Hippocampal formation (tissue), 2 donors: ENCODE measurements at places on chromosomes 6 and 20.

GRCh38 chr6:15912505-15913400 lies 216.1 kb upstream of the MYLIP start:
- DNase-seq, result no peak

- DNase-seq, result no peak
Measured at GRCh38 chr20:9038791-9039535, 29.9 kb upstream of the PLCB4 start.

DNA sequence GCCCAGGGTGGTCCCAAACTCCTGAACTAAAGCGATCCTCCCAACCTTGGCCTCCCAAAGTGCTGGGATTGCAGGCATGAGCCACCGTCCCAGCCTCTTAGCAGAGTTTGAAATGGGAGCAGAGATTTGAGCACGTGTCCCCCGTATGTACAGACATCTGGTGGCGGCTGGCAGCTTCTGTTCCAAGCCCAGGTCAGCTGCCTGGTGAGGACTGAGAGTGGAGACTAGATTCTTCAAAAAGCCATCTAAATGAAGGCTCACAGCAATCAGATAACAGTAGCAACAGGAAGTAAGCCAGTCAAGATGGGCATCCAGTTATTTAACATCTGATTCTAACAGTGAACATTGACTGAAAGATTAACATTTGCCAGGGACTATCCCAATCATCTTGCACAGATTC lies 128.1 kb upstream of the AKAP12 start:
- no peak for DNase-seq

GRCh38 chr6:11144393-11144851 lies 32.9 kb upstream of the ERVFRD-1 start:
- peak; percentile 72 for DNase-seq

- DNase-seq, result no peak
Measured at GRCh38 chr6:1464781-1465370, 75.5 kb downstream of the FOXF2 start.

DNA sequence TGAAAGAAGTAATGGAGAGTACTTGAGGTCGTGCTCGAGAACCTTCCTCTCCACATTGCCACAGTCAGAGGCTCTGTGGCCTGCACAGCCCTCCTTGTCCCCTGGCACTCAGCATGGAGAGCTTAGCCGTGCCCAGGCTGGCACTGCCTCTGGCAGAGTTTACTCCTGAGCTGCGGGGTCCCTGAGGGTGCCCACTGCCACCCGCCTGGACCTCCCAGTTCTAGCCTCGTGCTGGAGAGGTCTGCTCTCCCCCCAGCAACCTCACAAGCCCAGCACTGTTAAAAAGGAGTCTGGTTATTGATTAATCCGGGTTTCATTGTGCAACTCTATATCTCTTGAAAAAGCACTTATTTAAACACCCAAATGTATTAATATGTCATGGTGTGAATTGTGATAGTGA lies 226.8 kb downstream of the TMEM242 start:
- no peak for DNase-seq

DNA sequence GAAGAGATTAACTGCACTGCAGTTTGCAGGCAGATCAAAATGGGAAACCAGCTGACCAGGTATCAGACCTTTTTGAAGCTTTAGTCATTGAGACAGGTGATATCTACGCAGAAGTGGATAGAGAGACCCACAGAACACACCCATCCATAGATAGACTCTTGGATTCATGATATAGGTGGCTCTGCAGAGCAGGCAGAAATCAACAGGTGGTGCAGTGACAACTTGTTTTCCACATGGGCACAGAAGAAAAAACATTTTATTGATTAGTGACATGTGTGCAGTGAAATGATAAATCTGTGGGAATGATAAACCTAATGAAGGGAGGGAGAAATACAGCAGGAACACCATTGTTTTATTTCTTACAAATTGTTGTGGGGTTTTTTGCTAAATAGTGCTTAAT lies 45.2 kb downstream of the NUDT3 start:
- no peak for DNase-seq

DNA sequence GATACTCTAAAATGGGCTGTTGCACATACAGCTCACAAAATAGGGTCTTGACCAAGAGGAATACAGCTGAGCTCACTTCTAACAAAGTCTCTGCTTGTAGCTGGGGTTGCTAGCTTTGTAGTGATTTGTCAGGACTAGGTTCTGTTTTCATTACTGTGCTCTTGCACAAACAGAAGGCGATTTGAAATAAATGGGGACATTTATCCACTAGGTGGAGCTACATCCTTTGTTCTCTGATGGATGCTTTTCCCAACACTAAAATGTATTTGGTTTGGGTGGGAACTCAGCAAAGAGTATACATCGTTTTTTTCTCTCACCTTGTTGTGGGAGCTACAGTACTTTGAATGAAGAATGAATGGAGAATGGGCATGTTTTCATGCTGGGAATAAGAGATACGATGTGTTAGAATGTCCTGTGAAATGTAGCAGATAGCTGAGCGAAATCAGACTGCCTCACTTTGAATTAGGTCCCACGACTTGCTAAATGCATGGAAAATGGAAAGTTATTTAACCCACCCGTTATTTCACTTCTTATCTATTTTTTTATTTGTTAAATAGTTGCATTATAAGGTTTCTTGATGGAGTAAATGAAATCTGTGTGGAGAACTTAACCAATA lies 494.7 kb upstream of the MAP3K7 start:
- DNase-seq, result no peak

DNA sequence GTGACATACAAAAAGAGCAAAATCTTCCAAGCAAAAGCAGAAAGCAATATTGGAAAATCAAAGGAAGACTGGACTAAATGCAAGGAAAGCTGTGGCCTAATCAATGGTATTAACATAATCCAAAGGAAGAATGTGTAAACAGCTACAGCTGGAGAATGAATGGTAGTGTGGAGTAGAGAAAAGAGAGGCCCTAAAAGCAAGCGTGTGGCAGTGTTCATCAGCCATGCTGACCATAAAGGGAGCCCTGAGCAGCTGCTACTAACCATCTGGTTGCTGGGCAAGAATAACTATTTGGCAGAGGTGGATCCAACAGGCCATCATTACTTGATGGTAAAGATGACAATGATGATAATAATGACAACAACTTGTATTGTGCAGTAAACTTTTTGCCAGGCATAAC lies 148.5 kb upstream of the BEND6 start:
- DNase-seq, result no peak

DNA sequence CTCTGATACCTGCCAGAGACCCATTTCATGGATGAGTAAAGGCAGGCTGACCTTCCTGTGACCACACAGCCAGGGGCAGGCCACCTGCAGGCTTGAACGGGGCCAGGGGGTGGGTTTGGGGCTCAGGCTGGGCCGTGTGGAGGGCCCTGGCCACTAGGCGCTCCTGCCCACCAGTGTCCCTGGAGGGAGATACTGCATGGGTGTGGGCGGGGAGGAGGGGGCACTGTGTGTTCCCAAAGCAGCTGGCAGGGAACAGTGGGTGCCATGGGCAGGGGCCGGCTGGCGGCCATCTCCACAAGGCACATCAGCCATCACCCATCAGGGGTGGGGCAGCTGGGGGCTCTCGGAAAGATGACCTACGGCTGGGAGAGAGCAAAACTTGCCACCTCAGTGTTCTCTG lies 15.4 kb downstream of the SRC start:
- DNase-seq, result no peak
